ENCODE measurements at places on chromosomes 1 and 21.
A peak's percentile ranks its signal among the peaks of the same experiment; 100 is the strongest.

GRCh38 chr21:45983981-45984551 lies 2.5 kb downstream of the COL6A1 start:
- no peak for DNase-seq

DNA sequence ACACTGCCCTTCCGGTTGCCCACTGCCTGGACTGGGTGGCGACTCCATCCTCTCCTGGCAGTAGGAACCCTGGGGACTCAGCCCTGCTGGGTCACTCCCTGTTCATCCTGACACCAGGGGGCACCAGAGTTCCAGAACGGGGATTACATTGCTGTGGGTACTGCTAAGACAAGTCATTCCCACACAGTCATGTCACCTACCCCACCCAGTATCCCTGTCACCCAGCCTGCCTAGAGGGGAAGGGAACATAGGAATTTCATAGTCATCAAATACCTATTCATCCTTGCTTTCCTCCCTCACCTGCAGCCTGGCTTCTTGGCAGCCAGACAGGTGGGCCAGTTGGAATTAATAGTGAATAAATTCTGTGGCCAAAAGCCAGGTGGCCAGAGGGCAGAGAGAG lies 9.8 kb upstream of the SFN start:
- DNase-seq = no peak

DNA sequence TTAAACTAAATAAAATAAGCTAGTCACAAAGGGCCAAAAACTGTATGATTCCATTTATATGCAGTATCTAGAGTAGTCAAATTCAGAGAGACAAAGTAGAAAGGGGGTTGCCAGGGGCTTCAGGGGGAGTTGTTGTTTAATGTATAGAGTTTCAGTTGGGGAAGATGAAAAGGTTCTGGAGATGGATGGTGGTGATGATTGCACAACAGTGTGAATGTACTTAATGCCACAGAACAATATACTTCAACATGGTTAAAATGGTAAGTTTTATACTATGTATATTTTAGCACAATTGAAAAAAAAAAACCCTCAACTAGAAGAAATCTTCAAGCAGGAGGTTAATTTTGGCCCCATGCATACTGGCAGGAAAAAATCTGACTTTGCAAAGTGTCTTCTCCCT lies 24.3 kb downstream of the VAV3 start:
- no peak for DNase-seq

GRCh38 chr1:30695439-30695841 lies 27.9 kb downstream of the MATN1 start:
- DNase-seq = no peak

DNA sequence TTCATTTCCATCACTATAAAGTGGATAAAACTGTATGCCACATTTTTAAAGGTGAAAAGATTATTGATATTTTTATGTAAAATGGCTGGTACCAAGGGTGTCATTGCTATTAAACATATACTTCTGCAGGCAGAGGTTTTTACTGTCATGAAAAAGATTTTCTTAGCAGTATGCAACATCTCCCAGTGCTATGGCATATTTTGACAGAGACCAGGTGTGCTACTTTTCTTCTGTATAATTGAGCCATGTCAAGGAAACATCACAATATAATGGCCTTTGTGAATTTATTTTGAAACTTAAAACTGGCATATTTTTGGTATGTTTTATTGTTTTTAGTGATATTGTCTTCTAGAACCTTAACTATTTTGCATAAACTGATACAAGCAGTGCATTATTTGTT lies 216.6 kb upstream of the C1orf105 start:
- no peak for DNase-seq

DNA sequence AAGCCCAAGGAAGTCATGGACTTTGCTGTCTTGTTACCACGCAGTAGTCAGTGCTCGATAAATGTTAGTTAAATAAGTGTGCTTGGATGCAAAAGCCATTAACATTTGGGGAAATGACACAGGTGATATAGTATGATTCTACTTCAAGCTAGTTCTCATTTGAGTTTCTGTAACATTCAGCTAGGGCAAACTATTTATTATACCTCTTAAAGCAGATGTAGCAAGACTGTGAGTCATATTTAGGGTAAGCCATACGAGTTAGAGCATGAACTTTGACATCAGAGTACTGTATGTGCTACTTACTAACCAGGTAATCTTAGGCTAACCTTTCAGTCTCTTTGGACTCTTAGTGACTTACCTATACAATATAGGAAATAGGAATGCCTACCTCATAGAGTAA lies 21.0 kb downstream of the CLCA4 start:
- no peak for DNase-seq

GRCh38 chr1:64906447-64906846 lies 59.9 kb downstream of the JAK1 start:
- DNase-seq = no peak

DNA sequence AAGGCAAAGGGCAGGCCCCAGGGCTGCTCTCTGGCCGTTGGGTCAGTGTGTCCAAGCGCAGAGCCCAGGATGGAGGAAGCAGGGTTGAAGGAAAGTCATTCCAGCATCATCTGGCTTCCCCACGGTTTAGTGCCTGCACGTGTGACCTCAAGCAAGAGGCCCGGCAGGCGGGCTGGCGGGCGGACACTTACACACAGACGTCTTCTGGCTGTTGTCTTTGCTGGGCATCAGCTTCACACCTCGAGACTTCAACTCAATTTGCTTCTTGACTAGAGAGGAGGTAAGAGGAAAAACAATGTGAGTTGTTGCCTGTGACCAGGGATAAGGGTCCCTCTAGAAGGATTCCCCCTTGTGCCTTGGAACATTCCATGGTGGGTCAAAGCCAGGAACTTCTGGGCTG lies 38.4 kb upstream of the HMGB4 start:
- DNase-seq = no peak

GRCh38 chr1:230330157-230330556 lies 96.0 kb downstream of the PGBD5 start:
- no peak for DNase-seq

GRCh38 chr1:198220428-198220827 lies 63.6 kb downstream of the NEK7 start:
- DNase-seq = no peak

DNA sequence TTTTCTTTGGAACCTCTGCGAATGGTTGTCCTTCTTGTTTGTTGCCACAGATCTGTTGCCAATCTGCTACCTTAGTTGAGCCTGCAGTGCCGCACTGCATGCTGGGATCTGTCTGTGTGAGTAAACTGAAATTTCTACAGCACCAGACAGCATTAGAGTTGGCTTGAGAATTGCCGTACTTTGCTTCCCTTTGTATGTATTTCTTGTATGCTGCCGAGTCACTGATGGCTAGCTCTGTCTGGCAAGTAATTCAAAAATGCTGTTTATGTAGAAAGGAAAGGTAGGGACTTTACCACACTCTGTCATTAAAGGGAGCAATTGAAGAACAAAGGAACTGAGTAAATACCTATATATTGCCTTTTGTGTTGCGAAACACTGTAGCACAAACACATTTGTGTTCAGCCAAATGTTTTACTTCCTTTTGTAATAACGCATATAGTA lies 857.4 kb downstream of the USP25 start:
- no peak for DNase-seq

GRCh38 chr1:119735217-119735616 lies 23.5 kb downstream of the PHGDH start:
- no peak for DNase-seq

DNA sequence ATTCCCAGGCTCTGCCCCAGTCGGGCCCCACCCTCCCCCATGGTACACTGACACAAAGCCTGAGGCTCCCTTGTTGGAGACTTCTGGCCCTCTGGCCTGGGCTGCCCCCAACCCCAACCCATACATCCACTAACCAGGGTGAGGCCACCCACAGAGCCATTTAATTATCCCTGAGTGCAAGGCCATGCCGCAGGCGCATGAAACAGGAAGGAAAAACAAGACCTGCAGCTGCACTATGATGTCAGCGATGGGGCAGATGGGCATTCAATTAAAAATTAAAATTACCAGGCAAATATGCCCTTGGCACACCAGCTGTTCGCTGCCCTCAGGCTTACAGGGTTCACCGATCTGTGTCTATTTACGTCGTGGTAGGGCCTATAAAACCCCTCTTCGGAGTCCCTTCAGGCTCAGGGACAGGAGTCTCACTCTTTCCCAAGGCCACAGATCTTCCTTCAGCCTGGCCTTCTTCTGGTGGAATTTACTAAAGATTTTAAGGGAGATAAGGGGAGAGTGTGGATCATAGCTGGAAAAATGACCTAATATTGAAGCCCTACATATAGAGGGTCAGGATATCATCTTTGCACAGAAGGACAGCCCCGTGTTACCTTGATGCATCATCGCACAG lies 29.6 kb upstream of the RGS16 start:
- DNase-seq = peak; percentile 80

- DNase-seq = peak; percentile 70
Observed at GRCh38 chr1:247639381-247639981, 34.1 kb downstream of the OR2G3 start.

GRCh38 chr1:54215523-54215922 lies 15.6 kb downstream of the MRPL37 start:
- DNase-seq = no peak

DNA sequence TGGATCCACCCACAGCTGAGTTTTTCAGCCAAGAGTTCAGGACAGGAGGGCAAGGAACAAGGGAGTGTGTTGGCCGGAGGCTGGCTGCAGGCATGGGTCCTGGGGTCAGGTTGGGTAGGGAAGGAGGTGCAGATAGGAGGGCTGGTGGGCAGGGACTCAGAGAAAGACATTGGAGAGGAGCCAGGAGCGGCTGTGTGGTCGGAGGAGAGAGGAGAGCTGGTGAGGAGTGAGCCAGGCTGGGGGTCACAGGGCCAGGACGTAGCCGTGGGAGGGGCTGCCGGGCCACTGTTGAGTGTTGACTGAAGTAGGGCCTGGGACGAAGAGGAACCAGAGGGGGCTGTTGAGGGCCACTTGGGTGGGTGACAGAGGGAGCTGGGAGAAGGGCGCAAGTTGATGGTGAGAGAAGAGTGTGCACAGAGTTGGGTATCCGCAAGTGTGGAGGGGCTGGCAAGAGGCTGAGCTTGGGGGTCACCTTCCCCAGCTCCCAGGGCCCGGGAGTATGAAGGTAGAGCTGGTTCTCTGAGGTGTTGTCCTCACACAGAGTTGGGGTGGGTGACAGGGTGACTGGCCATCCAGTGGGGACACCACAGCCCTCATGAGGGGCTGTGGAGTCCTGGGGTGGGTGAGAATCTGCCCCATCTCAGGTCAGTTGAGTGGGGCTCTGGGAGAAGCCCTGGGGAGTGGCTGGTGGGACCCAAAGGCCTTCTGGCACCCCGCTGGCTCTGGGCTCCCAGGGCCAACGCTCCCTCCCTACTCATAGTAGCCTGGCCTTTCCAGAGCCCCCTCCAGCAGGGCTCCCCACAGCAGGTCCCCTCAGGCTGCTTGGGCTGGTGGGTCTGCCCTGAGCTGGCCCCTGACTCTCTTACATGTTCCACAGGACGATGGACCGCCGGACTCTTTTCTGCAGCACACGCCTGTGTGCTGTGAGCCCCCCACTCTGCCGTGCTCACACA lies 21.9 kb downstream of the PODN start:
- no peak for DNase-seq

DNA sequence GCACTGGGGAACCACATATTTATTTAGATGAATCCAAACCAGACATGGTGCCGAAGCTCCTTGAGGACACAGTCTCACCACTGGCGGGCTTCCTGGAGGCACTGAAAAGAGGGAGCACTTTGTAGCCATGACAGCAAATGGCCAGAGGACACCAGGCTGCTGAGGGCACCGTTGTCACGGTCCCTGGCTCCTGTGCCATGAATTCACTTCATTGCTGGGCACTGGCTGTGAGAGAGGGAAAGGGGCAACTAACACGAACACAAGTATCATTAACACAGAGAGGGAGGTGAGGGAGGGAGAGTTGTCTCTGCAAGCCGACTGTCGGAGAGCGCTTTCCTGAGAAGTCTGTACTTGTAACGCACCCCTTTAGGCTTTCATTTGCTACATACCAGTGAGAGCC lies 9.4 kb upstream of the PSRC1 start:
- DNase-seq = no peak

DNA sequence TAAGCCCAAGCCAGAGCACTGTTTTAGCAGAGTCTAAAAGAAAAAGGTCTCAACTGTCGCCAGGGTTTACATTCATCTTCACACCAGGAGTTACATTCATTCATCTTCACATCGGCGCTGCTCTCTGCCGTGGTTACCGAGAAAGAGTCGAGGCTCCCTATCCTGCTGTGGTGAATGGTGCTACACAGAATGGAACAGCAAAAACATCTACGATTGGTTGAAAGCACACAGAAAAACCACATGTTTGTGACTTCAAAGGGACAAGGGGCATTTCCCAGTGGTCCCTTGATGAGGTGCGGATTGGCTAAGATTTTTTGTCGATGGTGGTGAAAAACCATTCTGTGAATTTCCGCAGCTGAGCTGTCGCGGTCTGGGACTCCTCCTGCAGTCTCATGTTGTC lies 231.1 kb downstream of the SIPA1L2 start:
- DNase-seq = no peak

- no peak for DNase-seq
Observed at GRCh38 chr1:171716616-171717015, 25.2 kb downstream of the VAMP4 start.

- no peak for DNase-seq
Observed at GRCh38 chr21:34974162-34974981, 74.7 kb downstream of the RUNX1 start.

DNA sequence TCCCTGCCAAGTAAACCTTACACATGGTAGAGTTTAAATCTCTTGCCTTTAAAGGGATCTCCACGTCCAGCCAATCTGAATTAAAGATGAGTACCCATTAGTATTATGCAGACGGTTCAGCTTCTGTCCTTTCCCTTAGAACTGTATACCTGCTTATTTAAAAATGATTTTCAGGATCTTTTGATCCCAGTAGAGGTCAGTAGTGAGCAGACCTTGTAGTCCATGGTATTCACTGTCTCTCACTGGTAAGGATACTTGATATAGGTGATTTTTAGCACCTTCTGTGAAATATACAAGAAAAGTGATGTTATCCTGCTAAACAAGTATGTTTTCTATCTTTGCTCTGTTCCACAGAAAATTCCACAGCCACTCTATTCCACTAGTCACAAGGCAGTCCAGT lies 1211.6 kb upstream of the ADGRL4 start:
- peak; percentile 8 for DNase-seq

DNA sequence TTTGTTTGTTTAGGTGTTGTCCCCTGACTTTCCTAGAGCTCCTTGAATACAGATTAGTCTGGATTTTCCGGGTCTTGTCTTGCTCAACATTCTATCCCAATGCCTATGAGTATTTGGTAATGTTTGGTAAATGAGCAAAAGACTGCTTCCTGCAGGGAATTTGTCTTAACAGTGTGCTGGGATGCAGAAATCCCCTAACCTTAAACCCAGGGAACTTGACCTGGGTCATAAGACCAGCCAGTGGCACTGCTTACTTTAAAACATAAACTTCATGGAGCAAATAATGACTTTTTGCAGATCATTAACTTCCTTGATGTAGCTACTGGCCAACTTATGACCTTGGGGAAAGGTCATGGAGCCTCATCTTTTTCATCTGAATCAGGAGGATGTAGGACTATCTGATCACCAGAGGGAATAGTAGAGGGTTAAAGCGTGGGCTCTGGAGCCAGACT lies 27.2 kb downstream of the TCEANC2 start:
- DNase-seq = no peak

GRCh38 chr1:64282351-64282750 lies 78.9 kb downstream of the UBE2U start:
- peak; percentile 32 for DNase-seq

GRCh38 chr1:75129983-75130789 lies 4.0 kb upstream of the LHX8 start:
- no peak for DNase-seq
